Natural killer cell (primary cell): ENCODE measurements at places on chromosomes 16 and 17. TPM values are rescaled to one million over a fixed set of nuclear protein-coding genes. Genes with fewer than 3 reads are reported as not detected.
A peak's percentile ranks its signal among the peaks of the same experiment; 100 is the strongest.

Gene CNTNAP1
- 0.85 TPM for total RNA-seq

DNA sequence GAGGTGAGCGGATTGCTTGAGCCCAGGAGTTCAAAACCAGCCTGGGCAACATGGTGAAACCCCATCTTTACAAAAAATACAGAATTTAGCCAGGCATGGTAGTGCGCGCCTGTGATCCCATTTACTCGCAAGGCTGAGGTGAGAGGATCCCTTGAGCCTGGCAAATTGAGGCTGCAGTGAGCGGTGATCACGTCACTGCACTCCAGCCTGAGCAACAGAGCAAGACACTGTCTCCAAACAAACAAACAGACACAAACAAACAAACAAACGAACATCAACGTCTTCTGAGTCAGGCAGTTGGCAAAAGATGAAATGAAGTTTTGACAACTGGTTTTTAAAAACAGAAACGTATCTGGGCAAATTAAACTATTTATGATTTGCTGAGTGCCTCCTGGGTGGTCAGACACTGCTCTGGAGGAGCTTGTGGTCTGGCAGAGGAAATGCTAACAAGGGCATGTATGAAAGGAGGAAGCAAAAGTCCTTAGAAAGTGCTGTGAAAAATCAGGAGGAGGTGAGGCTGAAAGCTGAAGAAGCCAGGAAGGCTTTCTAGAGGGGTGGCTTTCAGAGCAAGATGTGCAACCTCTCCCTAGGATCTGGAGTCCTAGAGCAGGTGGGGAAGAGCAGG, 10.2 kb upstream of the KRT20 start:
- H3K4me1 ChIP-seq = no peaks in the 10 kb centered on the region
- no peaks in the 10 kb centered on the region for H3K36me3 ChIP-seq
- H3K27me3 ChIP-seq = peaks cover 3% of the 10 kb centered on the region
- no peak overlapping the region for H3K4me3 ChIP-seq

- H3K36me3 ChIP-seq = no peaks in the 10 kb centered on the region
- H3K27ac ChIP-seq = no peak overlapping the region
- H3K4me1 ChIP-seq = no peaks in the 10 kb centered on the region
- no peak for DNase-seq
Observed at GRCh38 chr16:49341706-49342105, 31.9 kb upstream of the C16orf78 start.

Gene SALL1
- total RNA-seq = not detected

DNA sequence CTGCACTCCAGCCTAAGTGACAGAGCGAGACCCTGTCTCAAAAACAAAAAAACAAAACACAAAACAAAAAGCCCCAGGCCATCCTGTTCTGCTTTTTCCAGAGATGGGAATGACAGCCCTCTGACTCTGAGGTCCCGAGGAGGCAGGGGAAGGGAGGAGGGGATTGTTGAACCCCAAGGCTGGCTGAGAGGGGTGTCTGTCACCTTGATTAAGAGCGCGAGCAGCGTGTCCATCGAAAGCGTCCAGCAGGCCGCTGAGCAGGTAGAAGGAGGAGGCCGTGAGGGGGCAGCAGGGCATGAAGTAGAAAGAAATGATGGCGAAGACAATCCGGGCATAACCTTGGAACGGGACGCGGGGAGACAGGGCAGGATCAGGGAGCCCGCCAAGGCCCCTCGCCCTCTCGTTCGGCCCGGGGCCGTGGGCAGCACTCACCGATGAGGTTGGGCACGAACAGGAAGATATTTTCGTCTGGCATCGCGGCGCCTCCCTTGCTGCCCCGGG, 593 bp downstream of the CDIPT start:
- H3K27me3 ChIP-seq = no peaks in the 10 kb centered on the region
- H3K36me3 ChIP-seq = peaks cover 23% of the 10 kb centered on the region
- peaks cover 26% of the 10 kb centered on the region for H3K4me1 ChIP-seq
- no peak for DNase-seq
- H3K4me3 ChIP-seq = peak overlapping the region; percentile 72
- no peak overlapping the region for H3K27ac ChIP-seq

Gene KRTAP2-3
- not detected for total RNA-seq

DNA sequence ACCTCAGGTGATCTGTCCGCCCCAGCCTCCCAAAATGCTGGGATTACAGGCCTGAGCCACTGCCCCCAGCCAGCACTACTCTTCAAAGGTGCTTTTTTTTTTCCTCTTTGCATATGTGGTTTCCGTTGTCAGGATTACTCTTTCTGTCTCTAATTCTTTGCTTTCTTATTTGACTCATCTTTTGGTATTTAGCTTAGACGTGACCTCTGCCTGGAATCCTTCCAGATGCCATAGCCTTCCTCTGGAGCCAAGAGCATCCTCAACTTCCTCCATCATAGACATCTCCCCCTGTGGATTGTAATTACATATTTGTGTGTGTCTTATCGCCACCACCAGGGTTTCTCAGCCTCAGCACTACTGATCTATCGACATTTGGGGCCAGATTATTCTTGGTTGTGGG, 84.4 kb upstream of the XYLT1 start:
- H3K4me1 ChIP-seq = no peaks in the 10 kb centered on the region
- no peak overlapping the region for H3K4me3 ChIP-seq
- DNase-seq = no peak
- no peaks in the 10 kb centered on the region for H3K27me3 ChIP-seq
- no peak overlapping the region for H3K27ac ChIP-seq

GRCh38 chr16:11340710-11341109, 4.5 kb upstream of the RMI2 start:
- DNase-seq = no peak
- no peak overlapping the region for H3K4me3 ChIP-seq
- H3K27ac ChIP-seq = no peak overlapping the region
- no peaks in the 10 kb centered on the region for H3K27me3 ChIP-seq
- peaks cover 8% of the 10 kb centered on the region for H3K4me1 ChIP-seq

DNA sequence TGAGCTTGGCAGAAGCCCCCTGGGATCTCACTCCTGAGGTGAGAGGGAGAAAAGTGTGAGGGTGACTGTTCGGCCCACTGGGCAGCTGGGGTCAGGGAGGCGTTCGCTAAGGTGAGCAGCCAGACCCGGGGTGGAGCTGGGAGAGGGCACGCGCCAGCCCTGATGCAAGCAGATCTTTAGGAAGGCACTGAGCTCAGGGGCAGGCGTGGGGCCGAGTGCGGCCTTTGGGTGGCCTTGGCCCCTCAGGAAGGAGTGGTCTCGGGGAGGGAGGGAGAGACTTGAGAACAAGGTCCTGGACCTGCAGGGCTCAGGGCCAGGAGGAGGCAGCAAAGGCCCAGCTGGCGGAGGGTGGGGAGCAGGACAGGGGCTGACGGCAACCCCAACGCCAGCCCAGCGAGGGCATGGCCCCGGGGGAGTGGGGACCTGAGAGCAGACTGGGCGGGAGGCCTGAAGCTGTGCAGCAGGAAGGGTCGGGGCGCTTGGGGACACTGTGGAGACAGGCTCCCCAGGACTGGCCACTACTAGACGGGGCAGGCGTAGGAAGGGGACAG, 14.5 kb upstream of the WDR45B start:
- DNase-seq = no peak
- H3K4me1 ChIP-seq = no peaks in the 10 kb centered on the region
- H3K4me3 ChIP-seq = no peak overlapping the region
- H3K27ac ChIP-seq = no peak overlapping the region
- no peaks in the 10 kb centered on the region for H3K27me3 ChIP-seq

Gene SCARF1
- total RNA-seq = 0.59 TPM

GRCh38 chr17:9644910-9645751, at the start of gene USP43:
USP43 (plus strand) TSS chr17:9645517; CDS start chr17:9645633, 116 bp downstream.
- peaks cover 20% of the 10 kb centered on the region for H3K4me1 ChIP-seq
- peaks cover 11% of the 10 kb centered on the region for H3K27me3 ChIP-seq
- H3K27ac ChIP-seq = no peak within 1 kb of the TSS
- peak; percentile 36 for DNase-seq
- no peaks in the 10 kb centered on the region for H3K36me3 ChIP-seq
- H3K4me3 ChIP-seq = peak within 1 kb of the TSS; percentile 57

- no peaks in the 10 kb centered on the region for H3K27me3 ChIP-seq
- H3K36me3 ChIP-seq = peaks cover 84% of the 10 kb centered on the region
- no peak overlapping the region for H3K27ac ChIP-seq
- H3K4me3 ChIP-seq = no peak overlapping the region
Observed at GRCh38 chr17:40637931-40638330, 9.7 kb downstream of the SMARCE1 start.

Gene HEXIM1
- 80.7 TPM for total RNA-seq

GRCh38 chr17:2532146-2532720, 20.5 kb upstream of the METTL16 start:
- H3K27me3 ChIP-seq = no peaks in the 10 kb centered on the region
- H3K4me1 ChIP-seq = peaks cover 7% of the 10 kb centered on the region
- H3K36me3 ChIP-seq = no peaks in the 10 kb centered on the region
- no peak for DNase-seq
- H3K27ac ChIP-seq = no peak overlapping the region

DNA sequence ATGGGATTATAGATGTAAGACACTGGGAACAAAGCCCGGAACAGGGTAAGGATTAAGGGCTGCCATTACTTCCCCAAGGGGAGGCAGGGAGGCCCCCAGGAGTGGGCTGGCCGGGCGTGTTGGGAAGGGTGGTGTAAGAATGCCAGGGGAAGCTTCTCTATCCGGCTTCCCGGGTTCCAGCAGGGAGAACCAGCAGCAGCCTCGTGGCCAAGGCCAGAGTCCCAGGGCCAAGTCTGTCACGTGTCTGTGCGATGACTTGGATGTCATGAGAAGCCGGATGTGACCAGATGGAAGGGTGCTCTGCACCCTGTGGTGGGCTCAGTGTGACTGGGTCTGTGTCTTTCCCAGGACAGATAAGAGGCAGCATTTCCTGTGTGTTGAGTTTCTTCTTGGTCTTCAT, 52.1 kb downstream of the SCNN1B start:
- H3K4me1 ChIP-seq = no peaks in the 10 kb centered on the region
- no peak overlapping the region for H3K27ac ChIP-seq
- no peak overlapping the region for H3K4me3 ChIP-seq
- no peaks in the 10 kb centered on the region for H3K27me3 ChIP-seq
- no peaks in the 10 kb centered on the region for H3K36me3 ChIP-seq
